ENCODE measurements at places on chromosomes 11 and 22.

DNA sequence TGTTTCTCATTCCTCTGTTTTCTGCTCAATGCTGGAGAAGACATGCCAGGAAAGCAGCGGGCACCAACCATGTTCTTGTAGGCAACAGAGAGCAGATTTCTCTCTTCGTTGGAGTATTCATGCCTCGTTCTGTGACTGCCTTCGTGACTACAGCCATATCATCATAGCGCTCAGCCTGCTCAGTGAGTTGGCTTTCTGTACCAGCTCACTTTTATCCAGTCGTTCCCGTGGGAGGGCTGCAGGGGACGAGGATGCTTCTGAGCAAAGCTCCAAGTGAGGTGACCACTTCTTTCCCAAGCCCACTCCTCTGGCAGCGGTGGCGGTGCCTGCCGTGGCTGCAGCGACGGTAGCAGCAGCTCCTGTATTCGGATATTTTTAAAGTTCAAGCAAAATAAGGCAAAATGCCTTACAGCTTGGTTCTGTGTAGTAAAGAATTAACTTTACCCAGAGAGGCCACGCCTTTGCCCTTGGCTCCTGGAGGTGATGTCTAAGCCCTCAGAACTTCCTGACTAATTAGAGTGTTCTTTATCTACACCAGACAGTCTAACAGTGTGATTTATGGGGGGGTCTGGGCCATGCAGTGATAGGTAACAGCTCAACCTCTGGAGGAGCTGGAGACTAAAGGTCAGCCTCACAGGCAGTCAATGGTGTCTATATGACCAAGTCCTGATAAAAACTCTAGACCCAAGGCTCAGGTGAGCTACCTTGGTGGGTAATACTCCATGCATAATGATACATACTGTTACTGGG, 35.3 kb downstream of the LDHAL6A start:
- no peak for DNase-seq

GRCh38 chr11:2205981-2206690, 34.5 kb upstream of the TH start:
- no peak for DNase-seq

DNA sequence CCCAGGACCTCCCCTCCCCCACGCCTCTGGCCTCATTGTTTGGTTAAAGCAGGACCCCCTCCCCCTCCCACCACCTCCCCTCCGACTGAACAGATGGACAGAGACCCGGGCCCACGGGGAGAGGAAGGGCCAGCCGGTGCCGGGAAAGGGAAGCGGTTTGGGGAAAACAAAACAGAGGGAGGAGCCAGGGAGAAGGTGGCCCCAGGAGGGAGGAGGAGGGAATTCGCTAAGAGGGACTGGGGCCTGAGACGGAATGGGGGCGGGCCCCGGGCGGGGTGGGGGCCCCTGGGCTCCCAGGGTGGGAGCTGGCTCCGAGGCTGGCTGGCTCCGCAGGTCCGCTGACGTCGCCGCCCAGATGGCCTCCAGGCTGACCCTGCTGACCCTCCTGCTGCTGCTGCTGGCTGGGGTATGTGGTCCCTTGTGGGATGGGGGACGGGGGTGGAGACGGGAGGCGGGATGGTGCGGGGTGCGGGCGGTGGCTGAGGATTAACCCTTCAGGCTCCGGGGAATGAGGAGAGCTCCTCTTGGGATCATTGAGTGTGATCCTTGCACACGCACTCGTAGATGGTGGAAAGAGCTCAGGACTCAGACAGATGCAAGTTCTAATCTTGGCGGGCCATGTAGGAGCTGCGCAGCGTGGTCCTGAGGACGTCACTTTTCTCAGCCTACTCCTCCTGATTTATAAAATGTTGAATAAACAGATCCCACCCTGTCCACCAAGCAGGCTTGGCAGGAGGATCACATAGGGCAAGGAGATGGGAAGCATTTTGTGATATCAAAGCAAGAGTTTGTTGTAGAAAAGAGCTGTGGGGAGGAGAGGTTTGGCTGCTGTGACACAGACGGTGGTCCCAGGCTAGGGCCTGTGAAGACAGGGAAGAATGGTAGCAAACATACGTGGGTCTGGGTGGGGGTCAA, 688 bp downstream of the SERPING1 start:
- no peak for DNase-seq

GRCh38 chr22:39247361-39247760, 2.6 kb upstream of the PDGFB start:
- DNase-seq: no peak

- DNase-seq: no peak
These were observed 29.6 kb upstream of the FJX1 start for GRCh38 chr11:35588627-35589026.

GRCh38 chr22:43570531-43571165, 158.8 kb downstream of the MPPED1 start:
- DNase-seq: no peak

DNA sequence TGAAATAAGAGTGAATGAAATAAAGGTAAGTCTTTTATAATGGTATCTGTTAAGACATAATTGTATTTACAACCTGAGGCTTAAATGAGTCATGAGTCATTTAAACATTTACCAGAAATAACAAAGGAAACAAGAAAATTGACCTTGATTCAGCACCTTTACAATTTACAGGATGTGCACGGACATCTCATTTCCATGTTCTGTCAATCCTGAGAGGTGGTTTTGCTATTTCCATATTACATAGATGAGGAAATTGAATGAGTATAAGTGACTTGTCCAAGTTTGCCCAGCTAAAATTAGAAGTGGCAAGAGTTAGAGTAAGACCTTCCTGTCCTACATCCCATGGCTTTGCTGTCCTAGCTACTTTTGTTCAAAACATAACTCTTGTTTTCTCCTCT, 89.1 kb downstream of the TRIM44 start:
- DNase-seq: no peak

- no peak for DNase-seq
These were observed 57.2 kb downstream of the SC5D start for GRCh38 chr11:121349790-121350189.

GRCh38 chr11:26109658-26110368, 222.1 kb upstream of the ANO3 start:
- DNase-seq: no peak

- no peak for DNase-seq
These were observed 28.6 kb downstream of the FAM83F start for GRCh38 chr22:40023341-40023841.

- DNase-seq: no peak
These were observed 167.8 kb upstream of the NCAM1 start for GRCh38 chr11:112793416-112793815.

DNA sequence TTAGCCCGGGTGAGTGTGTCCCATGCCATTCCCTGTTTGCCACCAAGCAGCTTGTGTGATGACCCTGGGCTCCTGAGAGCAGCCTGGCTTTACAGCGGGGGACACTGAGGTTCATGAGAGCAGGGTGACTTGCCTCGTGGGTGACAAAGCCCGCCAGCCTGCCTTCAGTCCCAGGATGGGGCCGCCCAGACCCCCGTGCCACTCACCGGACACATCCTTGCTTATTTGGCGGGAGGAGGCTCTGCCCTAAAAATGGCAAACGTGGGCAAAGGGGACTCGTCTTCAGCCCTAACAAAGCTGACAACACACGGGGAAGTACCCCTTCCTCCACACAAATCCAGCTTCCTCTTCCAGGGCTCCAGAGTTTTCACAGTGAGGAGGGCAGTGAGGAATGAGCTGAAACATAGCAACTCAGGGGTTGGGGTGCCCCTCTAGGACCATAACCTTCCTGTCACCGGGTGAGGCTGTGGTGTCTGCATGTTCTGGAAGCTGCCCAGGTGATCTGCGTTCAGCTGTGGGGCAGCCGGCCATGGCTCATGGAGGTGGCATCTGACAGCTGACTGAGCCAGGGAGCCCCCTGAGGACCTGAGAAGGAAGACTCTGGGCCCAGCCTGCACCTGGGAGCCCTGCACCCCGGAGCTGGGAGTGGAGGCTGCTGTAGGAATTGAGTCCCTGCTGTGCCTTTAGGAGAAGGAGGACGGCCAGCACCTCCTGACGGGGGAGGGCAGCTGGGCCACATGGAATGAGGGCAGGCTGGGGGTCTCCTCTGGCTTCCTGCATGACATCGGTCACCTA, 16.7 kb downstream of the RIBC2 start:
- DNase-seq: no peak

GRCh38 chr11:102806296-102806695, 8.3 kb upstream of the MMP1 start:
- DNase-seq: no peak

DNA sequence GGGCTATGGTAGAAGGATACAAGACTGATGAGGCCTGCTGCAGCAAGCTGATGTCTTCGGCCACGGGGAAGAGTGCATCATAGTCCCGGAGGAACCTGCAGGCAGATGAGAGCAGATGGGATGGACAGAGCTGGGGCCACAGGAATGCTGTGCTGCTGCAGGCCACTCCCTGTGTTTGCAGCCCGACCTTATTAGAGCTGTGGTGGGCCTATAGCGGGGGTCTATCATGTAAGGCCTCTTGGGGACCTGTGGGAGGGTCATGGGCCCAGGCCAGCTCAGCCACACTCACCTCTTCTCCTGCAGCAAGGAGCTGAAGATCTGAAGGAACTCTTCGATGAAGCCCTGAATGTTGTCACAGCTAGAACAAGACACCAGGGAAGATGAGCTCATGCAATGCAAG, 31.9 kb downstream of the ASCC2 start:
- DNase-seq: no peak

DNA sequence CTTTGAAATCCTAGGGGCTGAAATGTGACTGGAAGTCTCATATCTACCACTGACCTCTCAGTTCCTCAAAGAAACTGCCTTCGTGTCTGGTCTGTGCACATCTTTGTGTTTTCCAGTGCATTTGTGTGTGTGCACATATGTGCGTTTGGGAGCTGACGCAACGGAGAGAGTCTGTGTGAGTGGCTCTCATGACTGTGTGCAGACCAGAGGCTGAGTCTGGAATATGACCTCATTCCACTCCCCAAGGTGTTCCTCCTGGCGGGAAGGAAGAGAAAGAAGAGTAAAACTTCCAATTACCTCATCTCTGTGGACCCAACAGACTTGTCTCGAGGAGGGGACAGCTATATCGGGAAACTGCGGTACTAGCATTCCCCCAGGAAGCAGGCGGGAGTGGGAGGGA, 16.5 kb downstream of the TUB start:
- no peak for DNase-seq

GRCh38 chr11:100769617-100770016, 82.5 kb downstream of the ARHGAP42 start:
- DNase-seq: no peak

- DNase-seq: no peak
These were observed 71.5 kb downstream of the WNT7B start for GRCh38 chr22:45905326-45905923.

- no peak for DNase-seq
These were observed 726.6 kb upstream of the ARHGAP42 start for GRCh38 chr11:99960536-99960935.

GRCh38 chr22:46162771-46163556, 12.6 kb downstream of the PPARA start:
- no peak for DNase-seq

GRCh38 chr11:121580154-121580553, 127.4 kb upstream of the SORL1-AS1 start:
- no peak for DNase-seq

GRCh38 chr22:50326956-50327710, at the start of gene DENND6B:
Gene DENND6B (minus strand): TSS chr22:50327012. CDS start chr22:50326988, 24 bp downstream.
- peak; percentile 70 for DNase-seq

DNA sequence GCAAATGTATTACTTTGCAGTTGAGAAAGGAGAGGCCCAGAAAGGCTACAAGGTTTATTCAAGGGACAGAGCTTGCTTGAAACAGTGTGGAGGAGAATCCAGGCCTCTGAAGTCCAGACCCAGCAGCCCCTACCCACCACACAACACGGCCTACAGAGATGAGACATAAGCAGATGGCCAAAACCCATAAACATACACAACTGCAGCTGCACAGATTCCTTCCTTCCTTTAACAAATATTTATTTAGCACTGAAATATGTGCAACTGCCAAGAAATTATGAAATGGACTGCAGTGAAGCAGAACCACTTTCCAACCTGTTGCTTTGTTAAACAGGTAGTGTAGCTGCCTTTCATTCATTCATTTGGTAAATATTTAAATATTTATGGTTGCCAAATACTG, 122.3 kb downstream of the SPATA19 start:
- no peak for DNase-seq

DNA sequence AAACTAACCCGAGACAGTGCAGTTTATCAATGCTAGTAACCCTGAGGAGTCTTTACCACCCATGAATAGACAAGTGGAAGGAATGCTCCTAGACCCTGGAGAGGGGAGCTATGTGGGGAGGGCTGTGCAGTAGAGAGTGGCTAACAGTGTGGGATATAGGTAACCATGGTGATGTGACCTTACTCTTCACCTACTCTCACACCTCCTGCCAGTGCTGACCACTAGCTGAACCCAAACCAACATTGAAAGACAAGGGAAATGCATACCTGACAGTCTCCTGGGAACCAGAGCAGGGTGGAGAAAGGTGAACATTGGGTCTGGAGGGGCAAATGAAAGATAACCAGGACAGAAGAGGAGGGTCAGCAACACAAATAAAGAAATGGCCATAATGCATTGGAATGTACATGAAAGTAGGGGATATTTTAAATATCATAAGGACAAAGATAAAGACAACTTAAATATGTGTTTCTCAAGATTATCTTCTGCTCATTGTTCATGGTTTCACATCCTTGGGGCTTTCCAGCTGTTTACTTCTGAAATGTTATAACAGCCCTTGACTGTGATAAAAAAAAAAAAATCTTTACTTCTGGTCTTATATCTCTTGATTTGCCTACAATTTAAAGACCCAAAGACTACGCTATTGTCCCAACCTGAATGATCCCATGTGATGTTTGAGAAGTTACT, 983.3 kb upstream of the TENM4 start:
- DNase-seq: no peak

DNA sequence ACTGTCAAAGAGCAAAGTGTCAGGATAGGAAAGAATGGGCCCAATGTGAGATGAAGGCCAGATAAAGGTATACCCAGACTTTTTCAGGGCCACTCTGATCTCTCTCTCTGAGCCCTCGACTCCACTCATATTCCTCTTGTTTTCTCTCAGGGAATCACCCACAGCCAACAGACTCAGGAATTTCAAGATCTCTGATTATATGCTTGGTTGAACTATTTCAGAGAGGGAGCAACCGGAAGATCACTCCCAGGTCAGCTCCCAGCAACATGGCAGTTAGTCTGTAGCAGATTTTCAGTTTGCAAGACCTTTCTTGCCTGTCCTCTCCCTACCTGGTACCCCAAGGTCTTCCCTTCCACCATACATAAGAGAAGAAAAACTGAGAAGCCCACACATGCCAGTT, 102.5 kb downstream of the C11orf58 start:
- no peak for DNase-seq

- DNase-seq: no peak
These were observed 9.2 kb upstream of the TPCN2 start for GRCh38 chr11:69039501-69039900.

GRCh38 chr11:6200975-6201374, 2.0 kb downstream of the OR52W1 start:
- DNase-seq: no peak
